CD4-positive, CD25-positive, alpha-beta regulatory T cell (primary cell): ENCODE measurements at places on chromosomes 7 and 10.

- DNase-seq, result peak; percentile 46
Measured at GRCh38 chr10:5563991-5564536, 39.3 kb downstream of the CALML3 start.

DNA sequence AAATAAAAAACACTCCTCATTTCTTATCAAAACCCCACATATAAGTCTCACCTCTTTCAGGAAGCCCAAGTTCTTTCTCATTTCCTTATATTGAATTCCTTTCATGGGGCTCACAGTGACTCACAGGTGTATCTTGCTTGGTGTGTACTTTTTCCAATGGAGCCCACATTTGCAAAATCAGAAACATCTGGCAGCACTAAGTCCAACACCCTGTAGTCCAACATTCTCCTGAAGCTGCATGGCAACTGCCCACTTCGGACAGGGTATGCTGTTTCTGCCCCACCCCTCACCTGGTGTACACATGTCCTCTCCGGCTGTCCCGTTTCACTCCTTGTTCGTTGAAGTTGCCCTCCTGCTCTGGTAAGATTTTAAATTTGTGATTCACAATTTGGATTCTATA lies 544.1 kb downstream of the SORCS3 start:
- no peak for DNase-seq

DNA sequence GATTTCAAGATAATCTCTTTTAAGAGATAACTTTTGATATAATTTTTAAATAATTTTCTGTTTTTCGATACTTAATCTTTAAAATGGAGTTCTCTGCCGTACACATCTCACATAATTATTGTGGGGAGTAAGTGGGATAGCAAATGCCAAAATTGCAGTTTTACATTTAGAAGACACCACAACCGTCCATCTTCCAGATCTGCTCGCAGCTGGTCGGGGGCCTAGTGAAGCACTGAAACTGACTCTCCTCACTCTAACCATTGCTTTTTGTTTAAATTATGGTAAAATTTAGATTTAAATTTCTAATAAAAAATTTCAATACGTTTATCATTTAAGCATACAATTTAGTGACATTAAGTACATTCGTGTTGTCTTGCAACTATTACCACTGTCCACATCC lies 94.2 kb downstream of the PRR15 start:
- no peak for DNase-seq

- no peak for DNase-seq
Measured at GRCh38 chr10:1243486-1244234, 187.5 kb downstream of the WDR37 start.

GRCh38 chr7:139741789-139742344 lies 35.9 kb downstream of the HIPK2 start:
- DNase-seq, result no peak

GRCh38 chr7:82559193-82559805 lies 115.7 kb upstream of the CACNA2D1 start:
- DNase-seq, result no peak

GRCh38 chr7:90244909-90245851 lies at the start of gene CFAP69:
CFAP69 (plus strand) TSS chr7:90245174; CDS start chr7:90245425, 251 bp downstream.
- peak; percentile 62 for DNase-seq

- DNase-seq, result no peak
Measured at GRCh38 chr7:30521532-30521931, 16.9 kb upstream of the GGCT start.

GRCh38 chr10:72552857-72553256 lies 73.0 kb downstream of the MICU1 start:
- no peak for DNase-seq

DNA sequence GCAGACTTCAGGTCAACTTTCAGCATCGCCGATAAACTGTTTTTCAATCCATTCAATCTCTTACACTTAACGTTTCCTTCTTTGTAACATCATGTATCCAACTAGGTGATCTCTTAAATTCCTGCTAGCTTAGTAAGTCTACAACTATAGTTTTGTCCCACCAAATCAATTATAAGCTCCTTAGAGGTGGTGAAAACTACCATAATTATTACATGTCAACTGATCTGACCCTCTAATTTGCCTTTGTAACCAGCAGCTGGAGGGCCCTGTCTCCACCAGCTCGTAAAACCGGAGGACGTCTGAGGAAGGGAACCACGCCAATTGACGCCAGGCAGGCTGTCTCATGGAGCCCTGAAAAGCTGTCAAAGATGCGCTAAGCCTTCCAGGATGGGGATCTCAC lies 113.4 kb downstream of the ABCC2 start:
- DNase-seq, result no peak

- DNase-seq, result peak; percentile 90
Measured at GRCh38 chr10:102119417-102120141, 589 bp downstream of the LDB1 start.

DNA sequence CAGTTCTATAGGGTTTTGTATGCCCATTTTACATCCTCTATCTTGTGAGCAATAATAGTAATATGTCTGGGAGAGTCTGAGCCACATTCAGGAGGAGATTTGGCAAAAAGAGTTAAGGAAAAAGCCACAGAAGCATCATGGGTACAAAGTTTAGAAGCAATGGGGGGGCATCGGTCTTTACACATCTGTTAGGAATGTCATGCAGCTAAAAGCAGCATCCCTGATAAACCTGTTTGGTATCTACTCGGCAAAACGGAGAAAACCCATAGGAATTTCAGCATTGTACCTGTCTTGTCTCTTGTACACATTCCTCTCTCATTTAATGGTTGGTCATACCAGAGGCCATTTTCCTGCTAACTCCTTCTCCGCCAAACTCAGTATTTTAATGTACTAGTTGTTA lies 12.5 kb upstream of the HERPUD2 start:
- no peak for DNase-seq

- DNase-seq, result no peak
Measured at GRCh38 chr10:48768926-48769325, 84.3 kb downstream of the WDFY4 start.

- DNase-seq, result no peak
Measured at GRCh38 chr10:127815147-127815546, 77.6 kb downstream of the CLRN3 start.

DNA sequence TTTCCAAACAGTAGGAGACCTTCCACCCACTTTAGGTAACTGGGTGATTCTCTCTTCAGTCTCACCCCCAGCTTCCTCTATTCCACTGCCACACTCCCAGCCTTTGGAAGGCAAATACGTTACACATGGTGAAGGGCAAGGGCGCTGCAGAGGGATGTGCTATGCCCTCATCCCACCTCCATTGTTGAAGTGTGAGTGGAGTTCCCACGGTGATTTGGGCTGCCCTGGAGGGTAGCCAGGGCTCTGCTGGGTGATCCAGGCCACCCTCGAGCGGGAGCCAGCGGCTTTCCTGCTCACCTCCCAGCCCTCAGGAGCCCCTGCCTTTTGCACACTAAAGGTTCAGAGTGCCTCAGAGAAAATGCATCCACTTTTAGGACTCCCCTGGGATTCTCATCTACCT lies 181.1 kb downstream of the ZMYND11 start:
- DNase-seq, result no peak

- DNase-seq, result no peak
Measured at GRCh38 chr10:12413369-12413711, 64.0 kb downstream of the CAMK1D start.

DNA sequence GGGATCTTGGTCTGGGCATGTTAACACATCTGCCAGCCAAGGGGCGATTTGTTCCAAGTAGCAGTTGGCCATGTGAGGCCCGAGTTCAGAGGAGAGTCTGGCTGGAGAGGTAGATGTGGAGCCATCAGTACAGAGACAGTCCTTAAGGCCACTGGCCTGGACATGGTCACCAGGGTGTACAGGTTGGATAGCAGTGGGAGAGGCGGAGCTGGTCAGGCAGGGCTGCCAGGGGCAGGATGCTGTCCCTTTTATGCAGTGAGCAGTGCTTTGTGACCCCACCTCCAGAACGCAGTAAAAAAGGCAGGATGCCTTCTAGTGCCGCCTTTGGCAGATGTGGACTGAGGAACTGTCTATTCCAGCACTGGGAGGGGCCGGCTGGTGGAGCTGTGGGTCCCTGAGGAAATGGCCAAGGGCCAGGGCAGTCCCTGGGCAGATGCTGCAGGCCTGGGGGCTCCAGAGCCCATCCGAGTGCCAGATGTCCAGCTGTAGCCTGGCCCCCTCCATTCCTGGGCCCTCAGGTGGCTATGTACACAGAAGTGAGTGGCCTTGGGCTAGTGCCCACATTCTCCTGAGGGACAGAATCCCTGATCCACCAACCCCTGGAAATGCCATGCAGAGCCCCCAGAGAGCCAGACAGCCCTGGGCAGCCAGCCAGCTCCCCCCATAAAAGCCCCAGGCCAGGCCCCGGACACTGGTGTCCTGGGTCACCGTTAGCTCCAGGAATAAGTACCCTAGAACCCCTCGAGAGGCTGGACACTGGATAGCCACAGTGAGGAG lies 17.2 kb upstream of the MYL7 start:
- DNase-seq, result no peak

DNA sequence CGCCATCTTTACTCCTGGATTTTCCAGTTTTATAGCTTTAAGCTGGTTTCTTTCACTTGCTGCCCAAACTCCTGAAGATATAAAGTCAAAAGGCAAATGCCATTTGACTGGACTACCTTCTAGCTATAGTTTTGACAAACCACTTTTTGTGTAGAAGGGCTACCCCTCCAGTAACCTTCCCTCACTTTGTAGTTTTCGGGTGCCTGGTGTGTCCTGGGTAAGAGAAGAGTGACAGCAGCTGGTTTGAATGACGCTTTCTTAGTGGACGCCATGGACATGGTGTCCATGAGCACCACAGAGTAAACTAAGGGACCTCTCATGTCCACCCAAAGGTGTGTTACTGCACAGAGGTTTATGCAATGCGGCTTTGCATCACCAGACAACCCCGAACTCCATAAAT lies 21.2 kb upstream of the PITRM1 start:
- DNase-seq, result no peak

- no peak for DNase-seq
Measured at GRCh38 chr10:2679646-2680045, 387.7 kb upstream of the PFKP start.

DNA sequence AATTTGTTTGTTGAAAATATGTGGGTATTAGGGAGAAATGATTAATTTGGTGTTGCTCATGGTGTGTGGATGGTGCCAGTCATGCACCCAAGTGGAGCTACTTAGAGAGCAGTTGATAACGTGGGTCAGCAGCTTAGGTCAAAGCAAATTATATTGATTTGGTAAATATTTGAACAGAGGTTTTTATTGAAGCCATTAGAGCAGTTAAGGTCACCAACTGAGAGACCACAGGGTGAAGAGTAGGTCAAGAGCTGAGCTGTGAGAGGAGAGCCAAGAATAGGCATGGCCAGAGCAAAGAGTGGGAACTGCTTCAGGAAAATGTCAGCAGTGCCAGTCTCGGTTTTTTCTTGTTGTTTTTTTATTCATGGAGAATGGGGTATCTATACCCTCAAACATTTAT lies 97.9 kb downstream of the TMEM168 start:
- no peak for DNase-seq

DNA sequence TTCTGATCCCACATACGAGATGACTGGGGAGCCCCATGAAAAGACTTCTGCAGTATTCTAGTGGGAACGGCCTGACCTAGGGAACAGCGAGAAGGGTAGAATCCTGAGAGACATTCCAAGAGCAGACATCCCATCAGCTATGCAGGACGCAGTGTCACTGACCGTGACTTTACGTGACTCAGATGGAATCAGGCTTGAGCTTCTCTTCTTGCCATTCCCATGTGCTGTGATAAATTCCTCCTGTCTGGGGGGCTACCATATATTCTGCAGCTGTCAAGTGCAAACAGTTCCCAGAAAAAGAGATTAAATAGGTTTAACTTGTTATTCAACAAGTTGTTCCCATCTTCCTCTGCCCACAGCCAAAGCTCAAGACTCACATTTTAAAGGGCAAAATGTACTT lies 73.1 kb upstream of the PDE1C start:
- DNase-seq, result no peak

DNA sequence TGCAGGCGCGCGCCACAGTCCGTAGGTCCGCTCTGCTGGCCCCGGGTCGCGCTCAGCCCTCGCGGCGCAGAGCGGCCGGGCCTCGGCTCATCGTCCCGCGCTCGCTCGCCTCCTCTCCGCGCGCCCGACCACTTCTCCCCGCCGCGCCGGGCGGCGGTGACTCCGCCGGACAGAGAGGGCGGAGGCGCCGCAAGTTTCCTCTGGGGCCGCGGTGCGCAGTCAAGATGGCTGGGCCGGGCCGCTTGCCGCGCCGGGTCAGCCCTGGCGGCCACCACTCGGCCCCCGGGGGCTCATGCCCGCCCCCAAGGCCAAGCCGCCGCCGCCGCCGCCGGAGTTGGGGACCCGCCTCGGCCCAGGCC lies 441 bp downstream of the FZD8 start:
- no peak for DNase-seq

- DNase-seq, result no peak
Measured at GRCh38 chr10:84293574-84294016, 34.8 kb upstream of the CCSER2 start.

DNA sequence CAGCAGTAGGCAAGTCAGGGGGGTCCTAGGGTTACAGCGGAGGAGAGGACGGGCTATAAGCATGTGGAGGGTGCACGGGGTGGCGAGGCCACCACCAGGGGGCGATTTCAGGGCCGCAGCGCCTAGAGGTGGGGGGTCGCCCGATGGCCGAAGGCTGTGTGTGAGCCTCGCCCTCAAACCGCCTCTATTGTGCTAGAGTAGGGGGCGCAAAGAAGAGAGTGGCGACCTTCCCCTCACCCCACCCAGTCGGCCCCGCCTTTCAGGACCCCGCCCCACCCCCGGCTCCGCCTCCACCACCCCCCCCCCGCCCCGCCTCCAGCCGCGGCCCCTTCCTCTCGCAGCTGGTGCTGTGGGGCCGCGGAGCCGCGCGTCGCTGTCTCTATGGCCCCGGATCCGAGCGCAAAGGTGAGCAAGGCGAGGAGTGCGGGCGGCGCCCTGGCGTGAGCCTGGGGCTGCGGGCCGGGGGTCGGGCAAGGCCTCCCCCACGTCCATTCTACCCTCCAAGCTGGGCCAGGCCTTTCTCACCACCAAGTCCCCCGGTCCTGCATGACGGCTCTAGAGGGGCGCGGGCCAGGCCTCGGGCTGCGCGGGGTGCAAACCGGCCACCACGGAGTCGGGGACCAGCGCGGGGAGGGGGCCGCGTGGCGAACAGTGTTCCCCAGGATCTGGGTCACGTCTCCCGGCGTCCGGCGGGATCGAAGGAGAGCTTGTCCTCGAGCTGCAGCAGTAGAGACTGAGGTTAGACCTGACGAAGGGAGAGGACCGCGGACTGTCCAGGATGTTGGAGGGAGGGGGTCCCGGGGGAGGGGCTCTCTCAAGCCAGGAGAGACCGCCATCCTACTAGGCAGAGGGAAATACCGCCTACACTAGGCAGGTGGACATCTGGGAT lies at the start of gene SEMA4G:
Gene SEMA4G, plus strand, starts transcription at position 318 of the 889 bp plus-strand sequence. CDS start 3,409 bp downstream, outside the sequence.
- DNase-seq, result peak; percentile 35

DNA sequence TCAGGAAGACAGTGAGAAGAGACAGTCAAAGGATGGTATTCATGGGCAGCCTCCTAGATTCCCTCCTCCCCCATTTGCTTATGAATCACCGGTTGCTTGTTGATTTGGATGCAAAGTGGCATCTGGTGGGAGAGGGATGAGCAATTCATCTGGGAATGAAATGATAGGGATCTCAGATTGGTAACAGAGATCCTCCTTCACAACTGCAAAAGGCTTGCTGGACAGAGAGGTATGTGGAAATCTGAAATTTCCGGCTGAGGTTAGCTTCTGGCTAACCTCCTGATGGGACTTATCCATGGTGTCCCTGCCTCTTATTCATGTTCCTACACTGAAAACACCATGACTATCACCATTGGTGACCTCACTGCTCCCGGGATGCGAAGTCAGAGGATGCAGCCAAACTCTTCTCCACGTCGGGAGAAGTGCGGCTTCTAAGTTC lies 48.4 kb upstream of the PODXL start:
- DNase-seq, result no peak
